Inflammatory macrophage treated with lipopolysaccharide for 1 hour (primary cell): ENCODE measurements at places on chromosomes 11 and 22.

DNA sequence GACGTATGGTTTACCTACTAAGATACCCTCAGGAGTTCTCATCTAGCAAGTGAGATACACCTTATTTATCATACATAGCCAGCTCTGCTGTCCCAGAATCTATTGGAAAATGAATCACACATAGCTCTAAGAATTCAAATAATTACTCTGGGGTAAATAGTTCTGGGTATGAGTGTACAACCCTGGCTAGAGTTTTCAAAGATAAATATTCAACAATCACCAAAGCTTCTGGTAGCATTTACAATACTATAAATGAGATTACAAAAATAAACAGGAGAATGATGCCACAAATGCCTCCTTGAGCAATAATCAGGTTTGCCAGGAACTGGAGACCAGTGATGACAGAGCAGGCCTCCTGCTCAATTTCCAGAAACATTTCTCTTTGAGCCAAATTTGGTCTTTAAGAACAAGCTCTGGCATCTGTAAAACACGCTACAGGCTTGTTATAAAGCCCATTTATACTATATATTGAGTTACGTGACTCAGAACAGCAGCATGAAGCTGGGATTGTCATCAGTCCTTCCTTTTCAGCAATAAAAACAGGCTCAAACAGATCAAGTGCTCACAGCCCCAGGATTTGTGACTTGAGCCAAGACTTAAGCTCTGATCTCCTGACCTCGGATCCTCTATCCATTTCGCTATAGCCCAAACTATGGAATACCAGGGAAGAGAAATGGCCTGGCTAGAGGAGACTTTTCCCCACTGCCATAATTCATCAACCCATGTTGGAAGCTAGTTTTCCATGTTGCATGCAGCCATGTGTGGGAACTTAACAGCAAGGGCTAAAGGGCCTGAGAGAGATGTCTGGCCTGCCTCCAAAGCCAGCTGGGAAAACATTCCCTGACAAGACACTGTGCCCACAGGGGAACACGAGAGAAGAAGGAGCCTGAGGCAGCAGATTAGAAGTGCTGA is 19.7 kb downstream of the RAB30 start:
- no peak for DNase-seq

DNA sequence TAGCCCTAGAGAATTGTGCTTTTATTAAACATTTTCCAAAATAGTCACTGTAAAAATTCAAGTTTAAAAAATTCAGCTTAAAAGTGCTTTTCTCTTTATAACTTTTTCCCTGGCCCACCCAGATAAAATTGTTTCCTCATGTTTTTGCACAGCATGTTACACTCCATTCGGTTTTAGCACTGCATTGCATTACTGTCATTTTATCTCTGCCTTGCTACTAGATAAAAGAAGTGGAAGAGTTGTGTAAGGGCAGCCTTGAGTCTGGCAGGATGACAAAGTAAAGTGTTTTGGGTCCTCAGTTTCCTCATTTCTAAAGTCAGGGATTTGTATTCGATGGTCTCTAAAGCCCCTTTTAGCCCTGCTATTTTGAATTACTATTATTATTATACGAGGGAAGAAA is 99.8 kb downstream of the ATM start:
- DNase-seq: no peak

DNA sequence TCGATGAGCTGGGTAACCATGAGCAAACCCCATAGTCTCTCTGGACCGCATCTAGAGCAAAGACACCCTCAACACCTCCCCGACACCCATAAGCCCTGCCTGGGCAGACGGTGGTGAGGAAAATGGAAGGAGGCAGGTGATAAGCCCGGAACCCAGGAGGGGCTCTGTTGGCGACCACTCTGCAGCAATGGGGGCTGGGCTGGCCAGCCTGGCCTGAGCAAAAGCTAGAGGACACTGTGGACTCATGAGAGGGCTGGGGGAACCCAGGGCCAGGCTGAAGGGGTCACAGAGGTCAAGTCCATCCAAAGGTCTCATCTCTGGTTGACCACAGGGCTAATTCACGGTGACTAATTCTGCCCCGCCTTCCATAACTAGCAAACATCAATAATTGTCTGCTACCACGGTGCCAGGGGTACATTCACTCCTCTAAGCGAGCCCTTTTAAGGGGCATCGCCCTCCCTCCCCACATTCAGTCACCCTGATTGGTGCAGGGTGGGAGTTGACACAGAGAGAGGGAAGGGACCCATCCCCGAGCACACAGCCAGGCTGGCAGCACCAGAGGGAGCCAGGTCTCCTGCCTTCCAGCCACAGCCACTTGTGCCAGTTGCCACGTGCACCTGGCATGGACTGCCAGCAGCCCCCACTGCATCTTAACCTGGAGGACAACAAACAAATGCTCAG is 4.0 kb downstream of the PYGM start:
- DNase-seq: no peak

GRCh38 chr11:43691806-43692205 is 11.3 kb downstream of the HSD17B12 start:
- no peak for DNase-seq

DNA sequence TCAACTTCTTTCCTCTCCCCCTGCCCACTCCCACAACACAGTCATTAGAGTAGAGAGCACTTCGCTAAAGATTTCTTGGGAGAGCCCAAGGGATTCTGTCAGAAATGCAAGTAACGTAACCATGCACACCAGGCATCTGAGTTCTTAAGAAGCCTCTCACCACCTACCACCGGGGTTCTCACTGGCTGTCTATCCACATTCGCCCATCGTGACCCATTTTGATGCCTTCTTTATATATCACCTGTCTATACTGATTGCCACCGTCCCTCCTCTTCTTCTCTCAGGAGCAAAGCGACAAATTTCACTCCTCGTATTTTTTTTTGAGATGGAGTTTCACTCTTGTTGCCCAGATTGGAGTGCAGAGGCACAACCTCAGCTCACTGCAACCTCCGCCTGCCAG is 23.9 kb upstream of the RASD2 start:
- no peak for DNase-seq

DNA sequence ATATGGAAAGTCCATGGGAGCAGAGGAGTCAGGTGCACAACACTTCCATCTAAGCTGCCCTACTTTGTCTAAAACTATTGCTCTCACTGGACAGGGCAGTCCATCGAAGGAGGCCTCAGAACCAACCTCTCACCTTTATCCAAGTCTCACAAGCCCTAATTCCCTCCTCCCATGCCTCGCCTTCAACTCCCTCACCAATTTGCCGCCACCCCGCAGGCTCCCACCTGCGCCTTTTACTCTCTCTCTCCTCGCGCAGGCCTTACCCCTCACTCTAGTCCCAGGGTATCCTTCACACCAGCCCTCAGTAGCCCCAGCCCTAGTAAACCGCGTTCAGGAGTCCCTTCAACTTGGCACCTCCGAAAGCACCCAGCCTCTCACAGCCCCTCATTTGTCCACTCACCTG is 451 bp downstream of the FHIP1B start:
- no peak for DNase-seq

GRCh38 chr11:44379141-44380008 is 69.4 kb upstream of the ALX4 start:
- DNase-seq: no peak

GRCh38 chr11:3807909-3808860 is at the start of gene PGAP2:
TSS of gene PGAP2 (plus strand) at chr11:3808560. CDS start at chr11:3811260, 2,700 bp downstream.
- DNase-seq: peak; percentile 79
